ENCODE measurements at places on chromosomes 6 and 20.

GRCh38 chr20:49216991-49217578, 2.1 kb upstream of the DDX27 start:
- DNase-seq, result peak; percentile 94

DNA sequence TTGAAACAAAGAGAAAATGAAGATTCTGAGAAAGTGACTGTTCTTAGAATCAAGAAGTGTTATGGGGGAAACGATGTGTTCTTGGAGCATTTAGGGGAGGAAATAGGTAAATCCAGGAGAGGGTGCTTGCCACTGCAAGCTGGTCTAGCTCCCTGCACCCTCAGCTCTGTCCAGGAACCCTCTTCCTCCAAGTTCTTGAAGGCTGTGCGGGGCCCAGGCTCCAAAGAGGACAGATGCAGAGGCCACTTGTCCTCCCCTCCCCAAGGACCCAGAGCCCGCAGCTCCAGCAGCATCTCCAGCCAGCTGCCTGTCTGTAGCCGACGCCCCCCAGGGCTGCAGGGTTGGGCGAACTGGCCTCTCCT, 87.9 kb downstream of the CDC5L start:
- DNase-seq, result no peak

DNA sequence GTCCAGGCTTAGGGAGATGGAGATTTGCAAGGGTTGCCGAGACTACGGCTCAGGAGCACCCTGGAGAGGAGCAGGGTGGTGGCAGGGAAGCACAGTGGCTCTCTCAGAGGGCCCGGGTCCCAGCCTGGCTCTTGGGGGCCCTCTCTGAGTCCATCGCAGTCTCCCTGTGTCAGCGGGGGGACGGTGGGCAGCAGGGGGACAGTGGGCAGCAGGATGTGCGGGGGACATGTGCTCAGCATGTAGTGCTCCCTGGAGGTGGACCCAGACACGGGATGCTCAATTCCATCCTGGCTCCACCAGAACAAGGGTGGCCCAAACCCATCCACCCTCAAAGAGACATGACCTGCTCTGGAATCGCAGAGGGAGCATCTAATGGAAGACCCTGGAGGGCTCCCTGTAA, 43.0 kb upstream of the ZBP1 start:
- no peak for DNase-seq

- no peak for DNase-seq
These were observed 113.5 kb downstream of the SLC22A3 start for GRCh38 chr6:160461641-160462040.

GRCh38 chr6:155791891-155792290, 336.3 kb upstream of the NOX3 start:
- no peak for DNase-seq

- DNase-seq, result no peak
These were observed 41.9 kb upstream of the SDHAF4 start for GRCh38 chr6:70524721-70525286.

GRCh38 chr20:58088625-58089024, 139.8 kb downstream of the ANKRD60 start:
- DNase-seq, result no peak

GRCh38 chr6:70952608-70953165, 4.2 kb downstream of the B3GAT2 start:
- DNase-seq, result no peak

GRCh38 chr20:15603506-15603905, 969.7 kb downstream of the KIF16B start:
- DNase-seq, result no peak

Measured in hematopoietic multipotent progenitor cell treated with erythropoietin and hydrocortisone succinate and interleukin-3 and kit ligand, for 8 days (in vitro differentiated cells).